Progenitor cell of endocrine pancreas (in vitro differentiated cells): ENCODE measurements at places on chromosomes 4 and X. TPM values are rescaled to one million over a fixed set of nuclear protein-coding genes. Genes with fewer than 3 reads are reported as not detected.

GPR34 gene
- not detected in 2 replicates for total RNA-seq

ARHGEF9 gene
- 20.4 and 20.9 TPM in 2 replicates for total RNA-seq

TLR8 gene
- not detected in 2 replicates for total RNA-seq

MBTPS2 gene
- total RNA-seq, result 13.5 and 14.4 TPM in 2 replicates

SULT1E1 gene
- 15.3 and 24.9 TPM in 2 replicates for total RNA-seq

PROM1 gene
- 105 and 121 TPM in 2 replicates for total RNA-seq

PHKA1 gene
- total RNA-seq, result 10.8 and 11.8 TPM in 2 replicates

FATE1 gene
- 0.78 TPM in 1 of 2 replicates, not detected in the other for total RNA-seq

PTTG2 gene
- not detected in 2 replicates for total RNA-seq

GRCh38 chr4:107857741-107858140 lies 33.0 kb downstream of the SGMS2 start:
- no peak for DNase-seq

GRCh38 chr4:23614284-23614892 lies 275.5 kb downstream of the PPARGC1A start:
- no peak for DNase-seq

- no peak for DNase-seq
These were observed 121.6 kb downstream of the ATXN3L start for GRCh38 chrX:13198056-13198761.

DNA sequence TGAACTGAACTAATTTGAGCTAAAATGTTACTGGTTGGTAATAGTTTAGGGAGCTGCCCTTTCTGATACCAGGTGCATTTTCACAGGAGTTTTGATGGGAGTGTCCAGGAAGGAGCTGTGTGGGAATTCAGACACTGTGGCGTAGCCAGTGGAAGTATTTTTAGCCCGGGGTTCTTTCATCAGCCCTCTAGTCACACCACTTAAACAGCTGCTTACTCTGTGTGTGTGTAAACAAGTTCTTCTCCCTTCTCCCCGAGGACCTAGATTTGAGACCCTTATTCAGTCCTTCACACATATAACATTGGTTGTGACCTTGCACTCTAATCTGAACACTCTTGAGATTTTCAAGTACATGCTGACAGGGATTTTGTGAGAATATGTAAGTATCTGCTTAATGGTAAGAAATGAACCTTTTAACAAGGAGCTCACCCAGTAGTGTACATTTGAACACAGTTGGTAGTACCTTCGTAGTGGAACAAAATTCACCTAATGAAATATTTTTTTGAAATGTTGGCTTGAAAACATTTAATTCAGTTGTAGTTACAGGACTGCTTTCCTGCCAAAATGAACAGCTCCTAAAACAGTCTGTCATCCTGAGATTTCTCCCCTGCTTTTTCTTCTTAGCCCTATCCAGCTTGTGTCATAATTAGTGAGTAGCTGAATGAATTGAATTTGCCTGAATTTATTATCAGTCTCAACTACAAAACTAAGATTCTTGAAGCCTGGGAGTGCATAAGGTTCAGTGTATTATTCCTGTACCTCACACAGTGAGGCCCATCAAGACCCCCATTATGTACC lies 61.8 kb downstream of the BMPR1B start:
- DNase-seq, result no peak

DNA sequence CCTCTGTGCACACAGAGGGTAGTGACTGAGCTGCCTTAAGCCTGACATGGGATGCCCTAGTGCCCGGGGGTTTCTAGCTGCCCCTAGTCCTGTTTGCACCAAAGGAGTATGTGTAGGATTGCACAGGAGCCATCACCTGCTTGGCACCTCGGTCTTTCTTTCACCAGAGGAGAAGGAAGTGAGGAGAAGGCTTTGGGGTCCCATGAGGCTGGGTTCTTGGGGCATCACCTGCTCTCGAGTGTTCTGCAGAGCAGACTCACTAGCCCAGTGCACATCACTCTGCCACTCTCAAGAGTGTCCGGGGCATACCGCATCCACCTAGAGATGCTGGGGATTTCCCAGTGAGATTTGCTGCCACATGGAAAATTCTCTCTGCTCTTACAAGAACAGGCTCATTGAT lies 40.5 kb upstream of the GPR78 start:
- DNase-seq, result no peak

DNA sequence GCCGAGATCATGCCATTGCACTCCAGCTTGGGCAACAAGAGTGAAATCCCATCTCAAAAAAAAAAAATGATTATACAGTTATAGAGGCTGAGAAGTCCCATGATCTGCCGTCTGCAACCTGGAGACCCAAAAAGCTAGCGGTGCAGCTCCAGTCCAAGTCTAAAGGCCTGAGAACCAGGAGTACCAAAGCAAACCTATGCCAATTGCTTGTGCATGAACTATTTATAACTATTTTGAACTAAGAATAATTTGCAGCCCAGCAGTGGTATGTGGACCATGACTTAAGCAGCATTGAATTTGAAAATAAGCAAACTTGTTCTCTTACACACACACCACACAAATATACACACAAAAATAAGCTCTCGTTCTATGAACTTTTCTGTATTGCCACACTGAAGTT lies 51.8 kb downstream of the TASL start:
- DNase-seq, result no peak

DNA sequence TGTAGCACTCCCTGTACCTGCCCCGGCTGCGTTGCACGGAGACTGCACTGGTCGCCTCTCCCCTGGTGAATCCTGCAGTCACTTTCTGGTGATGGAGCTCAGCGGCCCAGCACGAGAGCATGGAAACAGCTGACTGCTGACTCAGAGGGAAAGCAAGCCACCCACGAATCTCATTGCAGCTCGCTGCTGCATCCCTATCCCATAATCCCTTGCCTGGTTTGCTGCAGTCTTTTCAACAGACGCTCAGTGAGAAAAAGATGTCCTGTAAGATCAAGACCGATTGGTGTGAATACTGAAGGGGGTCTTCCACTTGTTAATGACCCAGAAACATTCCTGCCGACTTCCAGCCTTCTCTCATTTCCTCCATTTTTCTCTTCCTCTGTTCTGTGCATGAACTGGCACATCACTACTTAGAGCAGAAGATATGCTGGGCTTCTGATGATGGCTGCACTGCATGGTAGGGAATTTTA lies 52.9 kb downstream of the TRIM2 start:
- DNase-seq, result no peak

GRCh38 chr4:169225058-169225751 lies 45.6 kb downstream of the SH3RF1 start:
- DNase-seq, result no peak

DNA sequence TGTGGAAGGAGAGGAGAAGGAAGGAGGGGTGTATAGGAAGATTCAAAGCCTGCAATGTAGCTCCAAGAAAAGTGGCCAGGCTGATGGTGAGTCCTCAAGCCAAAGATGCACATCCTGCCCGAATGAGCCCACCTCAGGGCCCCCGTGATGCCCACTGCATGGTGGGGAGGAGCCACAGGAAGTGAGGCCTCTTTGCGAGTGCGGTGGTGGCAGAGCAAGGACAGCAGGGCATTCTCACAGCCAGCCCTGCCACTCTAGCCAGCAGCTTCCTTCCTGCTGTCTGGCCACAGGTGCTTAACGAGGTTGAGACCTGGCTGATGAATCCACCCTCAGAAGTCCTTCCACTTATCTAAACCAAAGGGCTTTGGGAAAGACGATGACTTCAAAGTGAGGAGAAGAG lies 55.8 kb downstream of the BCOR start:
- DNase-seq, result no peak

DNA sequence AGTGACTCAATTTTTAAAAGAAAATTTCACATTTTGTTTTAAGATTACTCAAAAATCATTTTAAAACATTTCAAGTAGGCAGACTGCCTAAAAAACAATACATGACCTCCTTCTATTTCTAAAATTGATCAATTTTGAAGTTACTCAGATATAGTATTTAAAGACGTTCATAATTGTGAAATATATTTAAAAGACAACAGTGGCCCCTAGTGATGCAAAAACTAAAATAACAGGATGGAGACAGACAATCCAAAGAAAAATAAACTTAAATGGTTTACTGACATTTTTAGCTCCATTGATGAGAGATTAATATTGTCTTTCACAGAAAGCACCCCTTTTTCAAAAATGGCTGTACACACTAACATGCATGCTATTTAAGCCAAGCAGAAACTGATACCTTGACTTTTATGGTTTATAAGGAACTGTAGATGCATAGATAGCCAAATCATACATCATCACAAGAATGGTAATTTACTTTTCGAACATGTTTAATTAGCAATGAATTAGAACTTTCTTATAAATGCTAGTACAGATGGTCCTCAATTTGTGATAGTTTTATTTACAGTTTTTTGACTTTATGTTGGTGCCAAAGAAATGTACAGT lies 69.8 kb upstream of the FAT4 start:
- DNase-seq, result no peak

DNA sequence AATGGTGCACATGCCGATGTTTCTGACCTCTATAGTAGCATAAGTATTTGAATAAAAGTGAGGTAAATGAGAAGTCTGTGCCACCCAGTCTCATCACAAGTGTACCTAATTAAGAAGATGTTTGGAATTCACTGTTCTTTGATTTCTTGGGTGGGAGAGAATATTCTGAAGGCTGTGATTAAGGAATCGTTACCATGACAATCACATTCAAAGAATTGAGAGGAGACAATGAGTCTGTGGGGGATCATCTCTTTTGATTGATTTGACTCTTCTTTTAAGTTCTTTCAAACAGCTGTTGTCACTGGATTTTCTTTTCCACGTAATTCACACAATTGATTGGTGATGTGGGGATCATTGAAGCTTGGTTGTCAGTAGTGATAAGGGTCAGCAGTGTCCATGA lies 18.1 kb downstream of the FHL1 start:
- no peak for DNase-seq

DNA sequence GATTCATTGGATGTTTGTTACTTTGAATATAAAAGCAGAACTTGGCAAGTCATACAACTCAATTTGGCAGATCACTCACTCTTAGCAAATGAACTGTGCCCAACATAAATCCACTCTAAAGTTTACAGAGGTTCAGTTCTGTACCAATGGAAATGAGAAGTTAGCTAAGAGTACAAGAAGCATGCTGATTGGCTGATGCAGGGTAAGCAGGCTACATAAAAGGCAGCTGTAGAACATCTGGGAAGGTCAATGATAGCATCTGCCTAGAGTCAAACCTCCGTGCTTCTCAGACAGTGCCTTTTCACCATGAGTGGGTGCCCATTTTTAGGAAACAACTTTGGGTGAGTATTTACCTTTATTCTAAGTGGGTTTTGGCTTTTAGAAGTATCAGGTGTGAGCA lies at the start of gene TDO2:
Gene TDO2 (plus strand): TSS at position 244 of the 400 bp plus-strand sequence. CDS start 63 bp downstream, at position 307.
- DNase-seq, result no peak

GRCh38 chr4:114399105-114399504 lies 199.5 kb upstream of the UGT8 start:
- no peak for DNase-seq

DNA sequence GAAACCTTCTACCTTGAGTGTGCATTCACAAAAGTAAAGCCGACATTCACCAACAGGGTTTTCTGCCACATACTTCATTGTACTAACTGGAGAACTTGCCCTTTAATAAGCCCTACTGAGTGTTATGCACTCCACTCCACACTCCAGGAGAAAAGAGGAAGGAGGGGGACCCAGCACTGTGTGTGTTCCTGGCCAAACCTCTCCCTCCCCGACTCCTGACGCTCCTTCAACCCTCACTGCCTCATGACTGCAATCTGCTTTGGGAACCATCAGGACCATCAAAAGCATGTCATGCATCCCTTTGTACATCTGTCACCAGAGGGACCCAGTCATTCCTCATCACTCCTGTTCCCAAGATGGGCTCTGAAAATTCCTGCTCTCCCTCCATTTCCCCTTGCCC lies 143.7 kb downstream of the RASL11B start:
- DNase-seq, result no peak

DNA sequence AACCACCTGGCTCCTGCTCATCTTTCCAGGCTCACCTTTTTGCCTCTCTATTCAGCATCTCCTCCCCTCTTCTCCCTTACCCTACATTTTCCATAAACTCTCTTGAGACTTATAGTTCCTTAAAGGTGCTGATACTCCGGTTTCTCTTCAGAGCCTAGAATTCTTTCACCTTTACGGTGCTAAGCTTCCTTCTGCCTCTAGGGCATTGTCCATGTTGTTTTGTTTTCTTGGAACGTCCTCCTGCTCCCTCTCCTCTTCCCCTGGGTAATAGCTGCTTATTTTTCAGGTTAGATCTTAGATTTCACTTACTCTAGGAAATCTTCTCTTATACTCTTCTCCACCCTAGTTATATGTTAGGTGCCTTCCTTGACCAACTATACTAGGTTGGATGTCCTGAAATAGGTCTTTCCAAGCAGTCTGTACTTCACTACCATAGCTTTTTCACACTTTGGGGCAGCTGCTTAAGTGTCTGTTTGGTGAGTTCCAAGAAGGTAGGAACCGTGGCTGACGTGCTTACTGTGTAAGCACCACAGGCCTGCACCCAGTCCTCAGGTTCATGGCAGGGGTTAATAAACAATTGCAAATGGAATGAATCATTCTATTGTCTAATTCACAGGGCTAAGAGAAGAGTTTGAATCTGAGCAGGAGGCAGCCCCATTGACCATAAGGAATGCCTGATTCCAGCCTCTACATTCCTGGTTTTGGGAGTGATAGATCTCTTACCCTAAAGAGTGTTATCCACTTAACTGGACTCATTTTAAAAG lies 227.5 kb downstream of the MGST2 start:
- no peak for DNase-seq

- DNase-seq, result no peak
These were observed 135.9 kb downstream of the SLC4A4 start for GRCh38 chr4:71474731-71475130.

GRCh38 chrX:11376163-11376562 lies 83.0 kb downstream of the AMELX start:
- no peak for DNase-seq

GRCh38 chrX:44915361-44915868 lies 42.4 kb downstream of the KDM6A start:
- no peak for DNase-seq

DNA sequence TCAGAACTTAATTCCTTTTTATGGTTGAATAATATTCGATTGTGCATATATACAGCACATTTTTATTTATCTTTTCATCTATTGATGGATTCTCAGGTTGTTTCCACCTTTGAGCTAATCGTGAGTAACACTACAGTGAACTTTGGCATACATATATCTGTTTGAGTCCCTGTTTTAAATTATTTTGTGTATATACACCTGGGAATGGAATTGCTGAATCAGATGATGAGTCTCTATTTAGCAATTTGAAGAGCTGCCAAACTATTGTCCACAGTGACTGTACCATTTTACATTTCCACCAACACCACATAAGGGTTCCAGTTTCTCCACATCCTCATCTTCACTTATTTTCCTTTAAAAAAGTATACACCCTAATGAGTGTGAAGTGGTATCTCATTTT lies 166.2 kb upstream of the FGF13 start:
- DNase-seq, result no peak

DNA sequence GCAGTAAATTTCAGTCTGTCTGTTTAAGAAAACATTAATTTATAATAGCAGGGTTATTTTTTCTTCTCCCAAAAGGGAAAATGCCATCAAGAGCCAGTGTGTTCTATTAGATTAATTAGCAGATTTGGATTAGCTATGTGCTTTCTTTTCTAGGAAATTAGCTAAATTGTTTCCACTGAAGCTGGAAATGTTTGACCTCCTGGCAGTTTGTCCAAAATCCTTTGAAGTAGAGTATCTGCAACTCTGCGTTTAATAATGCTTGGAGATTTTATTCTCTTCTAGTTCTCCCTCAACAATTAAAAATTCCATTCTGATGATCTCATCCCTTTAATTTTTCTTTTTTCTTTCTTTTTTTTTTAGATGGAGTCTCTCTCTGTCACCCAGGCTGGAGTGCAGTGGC lies 27.1 kb upstream of the HOPX start:
- no peak for DNase-seq

- no peak for DNase-seq
These were observed 19.4 kb upstream of the SRD5A3 start for GRCh38 chr4:55326629-55327028.
